Tongue (tissue), 3 donors: ENCODE measurements at places on chromosomes 4 and X.
A peak's percentile ranks its signal among the peaks of the same experiment; 100 is the strongest.

- no peak for DNase-seq
These were observed 1.1 kb upstream of the SEPTIN6 start for GRCh38 chrX:119693996-119694451.

DNA sequence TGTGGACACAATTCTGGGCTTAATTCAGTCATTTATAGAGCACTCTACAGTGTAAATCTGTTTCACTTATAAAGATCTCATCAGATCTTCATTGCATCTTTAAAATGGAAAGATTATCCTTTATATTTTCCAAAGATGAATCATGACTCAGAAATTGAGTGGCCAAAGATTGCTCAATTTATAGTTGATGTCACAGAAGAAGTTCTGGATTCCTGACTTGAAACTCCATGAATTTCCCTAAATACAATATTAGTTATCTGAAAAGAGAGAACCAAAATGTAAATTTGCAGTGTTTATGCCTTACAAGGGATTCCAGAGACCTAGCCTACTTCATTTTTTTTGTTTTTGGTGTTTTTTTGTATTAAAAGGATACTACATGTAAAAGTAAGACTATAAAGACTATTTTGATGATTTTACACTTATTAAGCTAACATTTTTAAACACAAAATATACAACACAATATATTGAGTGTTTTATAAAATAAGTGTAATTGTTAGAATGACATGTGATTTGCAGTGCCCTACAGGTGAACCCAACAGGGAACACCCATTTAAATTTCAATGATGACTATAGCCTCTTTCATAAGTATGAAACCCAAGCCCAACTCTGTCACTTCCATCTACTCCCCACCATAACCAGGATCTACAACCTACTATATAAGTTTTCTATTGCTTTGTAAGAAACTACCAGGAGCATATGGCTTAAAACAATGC is 183.5 kb downstream of the PCDH7 start:
- no peak for DNase-seq

- no peak for DNase-seq
These were observed 39.0 kb downstream of the GABRA3 start for GRCh38 chrX:152412105-152412504.

DNA sequence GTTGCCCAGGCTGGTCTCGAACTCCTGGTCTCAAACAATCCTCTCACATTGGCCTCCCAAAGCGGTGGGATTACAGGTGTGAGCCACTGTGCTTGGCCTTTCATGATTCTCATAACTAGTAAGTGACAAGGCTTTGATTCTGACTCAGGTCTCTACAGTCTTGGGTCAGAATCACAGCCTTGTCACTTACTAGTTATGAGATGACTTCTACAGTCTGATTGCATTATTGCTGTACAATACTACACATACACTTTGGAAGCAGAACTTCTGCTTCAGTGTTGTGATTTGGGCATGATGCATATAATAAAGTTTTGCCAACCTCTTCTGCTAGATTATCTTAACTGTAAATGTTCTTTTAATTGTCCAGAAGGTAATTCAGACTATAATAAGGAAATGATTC is 123.3 kb downstream of the KDM6A start:
- DNase-seq = no peak

DNA sequence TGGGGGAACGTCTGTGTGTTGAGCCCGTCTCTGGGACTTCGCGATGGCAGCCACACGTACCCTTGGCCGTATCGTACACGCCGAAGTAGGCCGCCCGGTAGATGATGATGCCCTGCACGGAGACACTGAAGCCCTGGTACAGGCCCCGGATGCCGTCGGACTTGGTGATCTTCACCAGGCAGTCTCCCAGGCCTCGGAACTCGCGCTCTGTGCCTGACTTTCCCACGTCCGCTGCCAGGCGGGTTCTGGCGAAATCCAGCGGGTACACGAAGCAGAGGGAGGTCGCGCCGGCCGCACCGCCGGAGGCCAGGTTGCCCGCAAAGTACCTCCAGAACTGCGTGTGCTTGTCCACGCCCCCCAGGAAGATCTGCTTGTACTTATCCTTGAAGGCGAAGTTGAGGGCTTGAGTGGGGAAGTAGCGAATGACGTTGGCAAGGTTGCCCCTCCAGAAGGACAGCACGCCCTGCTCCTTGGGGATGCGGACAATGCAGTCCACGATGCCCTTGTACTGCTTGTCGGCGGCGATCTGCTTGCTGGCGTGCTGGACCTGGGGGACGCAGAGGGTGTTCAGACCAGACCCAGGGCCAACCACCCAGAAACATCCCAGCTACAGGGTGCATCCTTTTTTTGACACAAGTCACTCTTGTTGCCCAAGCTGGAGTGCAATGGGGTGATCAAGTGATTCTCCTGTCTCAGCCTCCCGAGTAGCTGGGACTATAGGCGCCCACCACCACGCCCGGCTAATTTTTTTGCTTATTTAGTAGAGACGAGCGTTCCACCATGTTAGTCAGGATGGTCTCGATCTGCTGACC is 2.5 kb downstream of the SLC25A6 start:
- DNase-seq = no peak

- no peak for DNase-seq
These were observed 272.1 kb upstream of the AGTR2 start for GRCh38 chrX:115898382-115899001.

GRCh38 chrX:153631907-153632594 is 15.0 kb upstream of the DUSP9 start:
- DNase-seq = no peak

DNA sequence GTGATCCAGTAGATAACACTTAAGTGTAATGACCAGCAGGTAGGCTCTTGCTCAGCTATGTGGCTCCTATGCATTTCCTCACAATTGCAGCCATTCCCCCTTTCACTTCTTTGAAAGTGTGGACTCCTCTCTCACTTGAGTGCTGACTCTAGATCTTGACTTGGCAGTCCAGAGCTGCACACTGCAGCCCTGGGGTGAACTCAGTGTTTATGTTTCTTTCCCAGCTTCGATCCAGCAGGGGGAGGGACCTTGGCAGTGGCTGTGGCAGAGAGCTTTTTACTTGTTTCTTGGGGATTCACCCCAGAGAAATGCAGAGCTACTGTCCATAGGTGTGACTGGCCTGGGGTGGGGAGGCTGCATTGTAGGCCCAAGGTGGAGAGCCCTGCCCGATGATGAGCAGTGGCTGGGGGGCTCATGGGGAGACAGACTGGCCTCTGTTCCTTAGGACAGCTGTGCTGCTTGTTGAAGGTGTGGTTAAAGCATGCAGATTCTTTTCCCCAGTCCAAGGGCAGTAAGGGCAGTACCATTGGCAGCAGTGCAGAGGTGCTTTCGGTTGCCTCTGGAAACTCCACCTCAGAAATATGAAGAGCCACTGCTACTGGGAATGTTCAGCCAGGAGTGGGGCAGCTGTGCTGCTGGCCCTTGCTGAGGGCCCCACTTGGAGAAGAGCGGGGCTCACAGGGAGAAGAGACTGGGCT is 134.7 kb downstream of the SH3BGRL start:
- no peak for DNase-seq

DNA sequence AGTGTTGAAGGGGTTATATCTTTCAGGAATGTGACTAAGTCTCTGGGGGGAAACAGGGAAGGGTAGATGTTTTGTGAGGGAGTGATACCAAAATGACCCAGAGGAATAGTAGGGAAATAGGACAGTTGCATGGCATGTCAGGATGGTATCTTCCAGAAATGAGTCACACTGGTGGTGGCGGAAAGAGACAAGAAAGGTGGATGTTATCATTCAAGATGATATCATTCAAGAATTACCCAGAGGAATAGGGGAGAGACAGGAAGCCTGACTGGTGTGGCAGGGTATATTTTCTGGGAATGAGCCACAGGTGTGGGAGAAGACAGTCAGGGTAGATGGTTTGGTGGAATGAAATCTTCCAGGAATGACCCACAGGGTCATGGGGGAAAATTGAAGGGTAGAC is 61.1 kb downstream of the MAOA start:
- no peak for DNase-seq

- no peak for DNase-seq
These were observed 62.5 kb upstream of the NFKB1 start for GRCh38 chr4:102438396-102439235.

DNA sequence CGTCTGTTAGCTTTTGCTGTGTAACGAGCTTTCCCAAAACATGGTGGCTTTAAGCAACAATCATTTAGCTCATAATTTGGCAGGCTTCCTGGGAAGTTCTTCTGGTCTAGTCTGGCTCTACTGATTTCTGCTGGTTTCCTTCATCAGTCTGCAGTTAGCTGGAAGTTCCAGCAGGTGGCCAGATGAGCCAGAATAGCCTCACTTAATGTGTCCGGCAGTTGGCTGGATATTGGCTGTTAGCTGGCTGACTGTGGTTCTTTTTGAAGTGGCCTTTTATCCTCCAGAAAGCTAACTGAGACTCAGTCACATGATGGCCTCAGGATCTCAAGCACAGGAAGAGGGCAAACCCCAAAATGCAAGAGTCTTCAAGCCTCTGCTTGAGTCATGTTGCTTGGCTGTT is 34.9 kb downstream of the FTHL17 start:
- DNase-seq = peak; percentile 34

DNA sequence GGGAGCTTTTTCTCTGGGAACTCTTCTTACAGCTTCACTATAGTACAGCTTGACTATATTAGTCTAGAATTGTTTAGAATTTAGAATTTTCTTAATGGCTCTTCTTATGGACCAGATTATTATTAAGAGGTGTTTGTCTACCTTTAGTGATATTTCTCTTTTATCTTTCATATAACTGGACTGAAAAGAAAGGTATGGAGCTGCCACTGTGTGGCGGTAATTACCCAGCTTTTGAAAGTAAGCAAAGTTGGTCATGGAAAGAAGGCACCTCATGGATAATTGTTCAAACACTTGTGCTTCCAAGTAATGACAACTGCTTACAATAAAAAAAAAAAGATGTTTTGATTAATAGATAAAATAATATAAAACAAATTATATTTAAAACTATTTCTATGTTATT is 1112.5 kb downstream of the TECRL start:
- peak; percentile 32 for DNase-seq

DNA sequence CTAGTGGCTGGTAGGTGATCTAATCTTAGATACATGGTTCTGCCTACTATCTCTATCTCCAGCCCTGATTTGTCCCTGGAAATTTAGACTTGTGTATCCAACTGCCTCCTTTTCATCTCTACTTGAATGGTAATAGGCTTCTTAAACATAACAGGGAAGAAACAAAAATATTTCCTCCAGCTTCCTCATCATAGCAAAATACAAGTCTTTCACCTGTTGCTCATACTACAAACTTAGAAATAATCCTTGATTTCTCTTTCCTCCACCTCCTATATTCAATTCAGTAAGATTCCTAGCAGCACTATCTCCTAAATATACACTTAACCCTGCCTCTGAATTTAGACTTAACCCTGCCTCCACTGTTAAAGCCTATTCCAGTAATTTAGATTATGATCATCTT is 373.3 kb upstream of the ACTRT1 start:
- no peak for DNase-seq

GRCh38 chr4:105633241-105633640 is 75.2 kb downstream of the INTS12 start:
- no peak for DNase-seq

GRCh38 chr4:3312362-3312761 is 19.5 kb downstream of the RGS12 start:
- DNase-seq = no peak

- peak; percentile 87 for DNase-seq
These were observed 8.8 kb downstream of the GPRASP1 start for GRCh38 chrX:102659790-102660757.

GRCh38 chrX:143058120-143058519 is 32.4 kb downstream of the SPANXN4 start:
- peak; percentile 16 for DNase-seq

- no peak for DNase-seq
These were observed 34.5 kb downstream of the CHRNA9 start for GRCh38 chr4:40369437-40370274.

DNA sequence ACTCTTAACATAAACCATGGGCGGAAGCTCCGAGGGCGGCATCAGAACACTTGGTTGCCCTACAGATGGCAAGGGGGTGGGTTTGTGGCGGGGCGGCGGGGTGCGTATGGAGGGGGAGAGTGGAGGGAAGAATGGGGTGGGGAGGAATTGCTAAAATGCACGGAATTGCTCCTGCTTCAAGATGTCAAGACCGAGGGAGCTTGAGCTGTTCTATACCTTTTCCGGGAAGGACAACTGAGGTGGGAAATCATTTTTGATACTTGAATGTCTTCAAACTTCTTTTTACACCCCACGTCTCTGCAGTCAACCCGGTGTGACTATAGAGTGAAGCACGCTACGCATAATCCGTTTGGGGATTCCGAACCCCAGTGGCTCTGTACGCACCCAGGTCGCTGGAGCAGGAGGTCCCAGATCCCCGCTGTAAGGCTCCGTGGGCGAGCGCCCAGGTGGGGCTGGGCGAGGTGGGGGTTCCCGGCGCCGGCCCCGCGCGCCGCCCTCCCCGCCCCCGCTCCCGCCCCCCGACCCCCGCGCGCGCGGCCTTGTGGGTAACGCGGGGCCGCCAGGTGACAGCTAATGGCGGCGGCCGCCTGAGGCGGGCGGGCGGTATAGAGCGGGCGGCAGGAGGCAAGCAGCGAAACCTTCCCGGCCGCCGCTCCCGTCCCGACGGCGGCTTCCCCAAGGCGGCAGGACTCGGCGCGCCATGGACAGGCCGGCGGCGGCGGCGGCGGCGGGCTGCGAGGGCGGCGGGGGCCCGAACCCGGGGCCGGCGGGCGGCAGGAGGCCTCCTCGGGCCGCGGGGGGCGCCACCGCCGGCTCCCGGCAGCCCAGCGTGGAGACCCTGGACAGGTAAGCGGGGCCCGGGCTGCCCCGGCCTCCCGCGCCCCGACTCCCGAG is at the start of gene MTMR1:
MTMR1 (plus strand) TSS at position 566 of the 894 bp plus-strand sequence; CDS start at position 701, 135 bp downstream.
- peak; percentile 47 for DNase-seq

- no peak for DNase-seq
These were observed 86.1 kb downstream of the SYNPO2 start for GRCh38 chr4:118974758-118975157.

DNA sequence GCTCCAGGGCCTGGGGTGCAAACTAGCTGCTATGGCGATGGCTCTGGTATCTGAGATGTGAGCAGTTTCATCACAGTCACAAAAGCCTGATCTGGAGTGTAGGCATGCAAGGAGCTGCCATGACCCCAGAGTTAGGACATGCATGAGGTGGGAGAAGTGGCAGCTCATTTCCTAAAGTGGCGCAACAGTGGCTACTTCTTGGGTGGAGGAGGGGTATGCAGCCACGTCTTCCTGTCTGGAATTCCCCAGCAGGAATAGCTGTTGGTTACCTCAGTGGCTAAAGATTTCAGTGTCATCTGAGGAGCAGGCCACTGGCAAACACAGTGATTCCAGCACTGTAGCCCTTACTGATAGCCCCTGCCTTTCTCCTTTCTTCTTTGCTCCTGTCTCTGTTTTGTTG is 1382.5 kb downstream of the C4orf33 start:
- no peak for DNase-seq

- DNase-seq = no peak
These were observed 224.6 kb downstream of the SOWAHB start for GRCh38 chr4:76673362-76673761.

DNA sequence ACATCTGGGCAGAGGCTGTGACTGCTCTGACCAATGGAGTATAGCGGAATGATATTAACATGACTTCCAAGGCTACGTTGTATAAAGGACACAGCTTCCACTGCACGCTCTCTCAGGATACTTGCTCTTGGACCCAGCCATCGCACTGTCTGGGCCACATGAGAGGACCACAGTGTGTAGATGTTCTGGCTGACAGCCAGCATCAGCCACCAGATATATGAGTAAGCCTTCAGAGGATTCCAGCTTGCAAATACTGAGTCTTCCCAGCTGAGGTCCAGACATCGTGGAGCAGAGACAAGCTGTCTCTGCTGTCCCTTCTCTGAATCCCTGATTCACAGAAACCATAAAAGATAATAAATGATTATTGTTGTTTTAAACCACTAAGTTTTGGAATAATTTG is 146.8 kb upstream of the USP9X start:
- peak; percentile 36 for DNase-seq

GRCh38 chr4:119678761-119679160 is 50.2 kb upstream of the PDE5A start:
- DNase-seq = no peak

GRCh38 chr4:91525621-91526020 is 778.1 kb upstream of the GRID2 start:
- no peak for DNase-seq
